Activated naive CD8-positive, alpha-beta T cell treated with anti-CD3 and anti-CD28 coated beads, Interleukin-2, amount 10 ng/mL, durations not matched to agents 7 days and 5 days (primary cell): ENCODE measurements at places on chromosomes 3 and 15. TPM values are rescaled to one million over a fixed set of nuclear protein-coding genes. Genes with fewer than 3 reads are reported as not detected.

GRCh38 chr3:74614107-74614967, at the start of gene CNTN3:
Gene CNTN3, minus strand, starts transcription at chr3:74614659. Its CDS starts 93,547 bp downstream, at chr3:74521112.
- H3K4me1 ChIP-seq: no peaks in the 10 kb centered on the region
- H3K27me3 ChIP-seq: peaks cover 20% of the 10 kb centered on the region
- DNase-seq: peak; percentile 24
- H3K27ac ChIP-seq: no peak within 1 kb of the TSS

The GRK7 gene
- not detected for total RNA-seq

The GATM gene
- total RNA-seq: 2.9 TPM

- no peak overlapping the region for H3K4me3 ChIP-seq
- no peak overlapping the region for H3K27ac ChIP-seq
- peaks cover 13% of the 10 kb centered on the region for H3K27me3 ChIP-seq
- H3K36me3 ChIP-seq: no peaks in the 10 kb centered on the region
- no peak for DNase-seq
Measured at GRCh38 chr15:90291679-90292356, 26.3 kb downstream of the NGRN start.

The CD96 gene
- total RNA-seq: 379 TPM

DNA sequence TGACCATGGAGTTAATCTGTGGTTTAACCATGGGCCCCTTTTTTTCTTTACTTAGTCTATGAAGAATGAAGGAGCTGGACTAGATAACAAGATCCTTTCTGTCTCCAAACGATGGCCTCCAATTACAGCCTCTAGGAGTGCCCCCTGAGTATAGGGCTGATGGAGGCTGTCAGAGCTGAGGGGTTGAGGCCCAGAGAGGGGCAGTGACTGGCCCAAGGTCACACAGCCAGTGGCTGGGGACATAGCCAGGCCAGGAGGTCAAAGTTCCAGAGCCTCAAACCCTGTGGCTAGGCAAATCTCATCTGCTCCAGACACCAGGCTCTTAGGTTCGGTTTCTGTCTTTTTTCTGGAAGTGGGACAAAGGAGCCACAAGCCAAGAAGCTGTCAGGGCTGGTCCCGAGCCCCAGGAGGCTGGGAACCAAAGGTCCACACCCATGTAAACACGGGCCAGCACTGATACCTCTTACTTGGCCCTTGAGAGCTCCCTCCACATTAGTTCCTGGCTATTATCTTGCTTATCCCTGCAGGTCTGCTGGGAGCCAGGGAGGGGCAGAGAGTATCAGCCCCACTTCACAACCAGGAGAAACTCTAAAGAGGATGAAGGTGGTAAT, 10.3 kb downstream of the RHOV start:
- H3K4me3 ChIP-seq: no peak overlapping the region
- no peaks in the 10 kb centered on the region for H3K36me3 ChIP-seq
- no peak for DNase-seq
- H3K4me1 ChIP-seq: peaks cover 8% of the 10 kb centered on the region
- H3K27ac ChIP-seq: no peak overlapping the region
